ENCODE measurements at places on chromosomes 5 and 9.

DNA sequence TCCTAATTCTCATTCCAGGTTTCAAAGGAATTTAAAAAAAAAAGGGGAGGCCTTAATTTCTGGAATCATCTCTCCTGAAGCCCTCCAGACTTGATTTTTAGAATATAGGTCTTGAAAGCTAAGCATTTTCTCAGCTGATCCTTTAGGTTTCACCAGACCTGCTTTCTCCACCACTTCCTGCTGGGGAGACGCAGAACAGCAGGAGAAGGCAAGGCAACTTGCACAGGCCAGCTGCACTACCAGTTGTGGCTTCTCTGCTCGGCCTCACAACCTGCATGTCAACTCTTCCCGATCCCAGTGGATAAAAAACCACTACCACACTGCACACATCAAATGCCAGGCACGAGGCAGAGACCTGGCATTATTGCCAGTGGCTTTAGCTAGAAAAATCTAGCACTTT, 119.8 kb downstream of the SIL1 start:
- DNase-seq = no peak

GRCh38 chr5:158115468-158115867, 256.5 kb upstream of the CLINT1 start:
- no peak for DNase-seq

DNA sequence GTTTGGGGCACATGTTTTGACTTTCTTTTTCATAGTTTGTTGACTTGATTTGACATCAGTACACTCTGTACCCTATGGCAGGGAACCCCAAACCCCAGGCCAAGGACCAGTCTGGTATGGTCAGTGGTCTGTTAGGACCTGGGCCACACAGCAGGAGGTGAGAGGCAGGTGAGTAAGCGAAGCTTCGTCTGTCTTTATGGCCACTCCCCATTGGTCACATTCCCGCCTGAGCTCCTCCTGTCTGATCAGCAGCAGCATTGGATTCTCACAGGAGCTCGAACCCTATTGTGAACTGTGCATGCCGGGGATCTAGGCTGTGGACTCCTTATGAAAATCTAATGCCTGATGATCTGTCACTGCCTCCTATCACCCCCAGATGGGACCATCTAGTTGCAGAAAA, 88.0 kb downstream of the TENT4A start:
- DNase-seq = no peak

- DNase-seq = no peak
These were observed 1635.4 kb upstream of the C9orf72 start for GRCh38 chr9:29208670-29209069.

DNA sequence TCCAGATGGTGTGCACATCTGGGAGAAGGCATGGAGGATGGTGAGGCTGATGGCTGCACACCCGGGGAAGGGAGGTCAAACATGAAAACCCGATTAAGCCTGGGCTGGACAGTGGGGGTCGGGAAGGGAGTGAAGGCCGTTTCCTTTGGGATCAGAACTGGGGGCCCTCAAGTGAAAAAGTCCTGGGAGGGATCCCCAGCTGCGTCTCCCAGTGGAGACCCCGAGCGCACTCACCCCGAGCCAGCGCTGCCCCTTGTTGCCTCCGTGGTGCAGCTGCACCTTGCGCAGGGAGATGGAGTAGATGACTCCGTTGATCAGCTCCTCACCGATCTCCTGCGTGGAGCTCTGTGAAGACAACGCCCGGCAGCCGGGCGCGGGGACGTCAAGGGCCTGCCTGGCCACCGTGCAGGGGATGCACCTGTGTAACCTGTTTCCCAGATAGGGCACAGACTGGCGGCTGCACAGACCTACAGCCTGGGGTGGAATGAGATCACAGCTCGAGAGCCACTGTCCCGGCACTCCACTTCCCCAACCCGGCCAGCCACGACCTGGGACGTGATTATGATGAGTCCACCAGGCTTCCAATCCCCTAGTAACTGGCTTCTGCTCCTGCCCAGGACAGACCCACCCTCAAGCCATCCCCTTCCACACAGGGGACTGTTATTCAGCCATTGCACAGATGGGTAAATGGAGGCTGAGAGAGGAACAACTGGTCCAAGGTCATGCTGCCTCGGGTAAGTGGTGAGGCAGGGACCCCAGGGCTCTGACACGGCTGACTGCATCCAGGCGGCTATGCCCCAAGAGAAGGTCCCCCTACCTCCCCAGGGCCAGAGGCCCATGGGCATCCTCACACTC, 9.0 kb downstream of the RALGDS start:
- DNase-seq = no peak

DNA sequence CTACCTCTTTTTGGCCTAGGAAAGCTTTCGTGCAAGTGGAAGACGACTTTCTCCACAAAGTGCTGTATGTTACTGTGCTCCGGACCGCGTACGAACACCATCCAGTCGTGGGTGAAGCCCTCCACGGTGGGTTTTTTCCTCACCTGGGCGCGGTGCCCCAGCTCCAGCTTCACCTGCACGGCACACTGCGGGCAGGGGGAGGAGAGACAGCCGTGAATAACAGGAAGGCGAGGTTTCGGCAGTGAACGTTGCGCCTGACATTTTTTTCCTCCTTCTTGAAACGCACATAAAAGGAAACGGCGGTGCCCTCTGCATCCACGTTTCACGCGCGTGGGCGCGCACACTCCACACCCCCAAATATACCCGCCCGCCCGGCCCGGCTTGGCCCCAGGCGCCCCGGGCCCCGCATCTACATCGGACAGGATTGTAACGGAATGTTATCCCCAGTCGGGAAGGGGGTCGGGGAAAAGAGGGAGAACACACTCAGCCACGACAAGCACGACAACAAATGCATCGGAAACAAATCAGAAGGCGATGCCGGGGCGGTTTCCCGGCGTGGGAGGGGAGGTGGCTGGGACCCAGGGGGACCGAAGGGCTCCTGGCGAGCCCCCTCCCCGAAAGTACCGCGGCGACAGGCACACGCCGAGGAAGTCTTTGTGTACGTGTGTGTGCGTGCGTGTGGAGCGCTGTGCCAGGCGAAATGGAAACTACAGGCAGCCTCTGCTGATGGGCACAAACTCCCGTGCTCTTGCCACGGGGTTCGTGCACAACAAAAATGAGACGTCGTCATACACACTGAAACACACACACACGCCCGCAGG, 1.4 kb downstream of the MLLT3 start:
- peak; percentile 45 for DNase-seq

DNA sequence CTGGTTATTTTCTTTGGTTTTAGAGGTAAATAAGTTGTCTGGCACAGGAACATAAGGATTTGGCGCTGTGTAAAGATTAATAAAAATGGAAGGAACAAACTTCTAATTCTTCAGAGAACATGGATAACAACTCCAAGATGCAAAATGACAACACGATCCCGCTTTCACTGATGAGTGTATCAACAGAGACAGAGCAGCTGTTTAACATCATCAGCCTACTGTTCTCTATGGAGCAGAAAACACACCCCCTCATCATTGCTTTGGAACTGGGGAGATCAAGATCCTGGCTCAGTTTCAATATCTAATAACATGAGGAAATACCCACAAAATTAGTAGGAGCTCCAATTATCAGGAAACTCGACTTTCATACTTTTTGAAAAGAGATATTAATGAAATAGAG, 8.3 kb upstream of the GAS1 start:
- no peak for DNase-seq

- no peak for DNase-seq
These were observed 32.3 kb downstream of the ATP6V0E1 start for GRCh38 chr5:173015598-173016455.

GRCh38 chr9:677461-678097, 163.9 kb upstream of the DMRT1 start:
- peak; percentile 20 for DNase-seq

GRCh38 chr9:18799428-18799827, 233.6 kb downstream of the SAXO1 start:
- DNase-seq = no peak

DNA sequence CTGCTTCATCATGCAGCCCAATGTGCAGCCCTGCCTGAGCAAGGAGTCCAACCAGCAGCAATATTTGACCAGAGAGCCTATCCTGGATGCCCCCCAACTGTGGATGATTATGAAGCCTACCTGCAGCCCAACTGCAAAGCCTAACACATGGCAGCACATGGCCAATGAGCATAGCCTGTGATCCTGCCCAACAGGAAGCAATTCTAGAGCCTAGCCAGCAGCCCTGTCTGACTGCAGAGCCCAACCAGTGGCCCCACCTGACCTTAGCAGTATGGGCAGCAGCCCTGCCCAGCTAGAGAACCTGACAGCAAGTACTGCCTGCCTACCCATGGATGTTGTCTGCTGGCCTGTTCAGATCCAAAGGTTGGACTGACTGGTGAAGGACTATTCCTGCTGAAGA, 97.3 kb upstream of the SH3GL2 start:
- no peak for DNase-seq

- DNase-seq = peak; percentile 67
These were observed 61.0 kb upstream of the BASP1 start for GRCh38 chr5:17156463-17156862.

- DNase-seq = no peak
These were observed 134.7 kb upstream of the ZNF608 start for GRCh38 chr5:124880903-124881697.

DNA sequence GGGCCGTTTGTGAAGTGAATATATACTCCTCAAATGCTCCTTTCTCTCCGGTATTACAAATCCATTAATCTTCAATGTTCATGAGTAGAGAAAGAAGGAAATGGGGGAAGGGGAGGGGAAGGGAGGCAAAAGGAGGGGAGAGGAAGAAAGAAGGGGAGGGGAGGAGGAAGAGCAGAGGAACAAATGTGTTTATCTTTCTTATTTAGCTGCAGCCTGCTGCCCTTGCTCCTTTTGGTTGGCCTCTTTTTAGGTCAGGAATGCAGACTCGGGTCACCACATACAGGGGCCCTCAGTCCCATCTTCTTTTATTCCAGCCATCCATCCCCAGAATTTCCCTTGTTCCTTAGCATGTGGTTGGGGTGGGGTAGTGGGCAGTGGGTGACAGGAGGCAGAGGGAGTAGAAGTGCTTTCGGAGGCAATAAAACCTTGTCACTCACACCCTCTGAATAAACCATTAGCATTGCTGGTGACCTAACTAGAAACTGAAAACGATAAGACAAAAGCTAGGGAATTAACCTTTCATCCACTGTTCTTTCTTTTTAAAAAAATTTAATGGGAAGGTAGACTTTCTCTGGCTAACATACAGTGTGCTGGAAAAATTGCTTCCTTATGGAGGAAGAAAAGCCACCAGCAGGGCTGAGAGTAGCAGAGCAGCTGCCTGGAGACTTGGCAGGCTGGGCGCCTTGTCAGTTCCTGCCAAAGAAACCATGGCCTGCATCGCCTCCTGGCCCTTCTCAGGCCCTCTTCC, 16.8 kb upstream of the PRLR start:
- DNase-seq = no peak

DNA sequence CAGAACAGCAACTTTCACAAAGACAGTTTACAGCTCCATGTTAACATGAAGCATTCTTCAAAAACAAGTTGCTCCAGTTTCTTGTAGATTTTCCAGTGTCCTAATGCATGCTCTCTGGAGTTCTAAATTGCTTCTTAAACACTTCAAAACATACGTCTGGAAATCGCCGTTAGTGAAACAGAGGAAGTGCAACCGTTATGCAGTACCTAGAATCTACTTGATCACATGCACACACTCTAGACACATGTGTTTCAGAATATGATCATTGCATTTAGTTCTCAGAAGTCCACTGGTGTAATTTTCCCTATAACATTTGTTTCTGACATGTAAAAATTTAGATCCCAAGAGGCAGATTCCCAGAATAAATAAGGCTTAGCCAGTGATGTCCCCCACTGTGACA, 41.1 kb upstream of the RUFY1 start:
- no peak for DNase-seq

DNA sequence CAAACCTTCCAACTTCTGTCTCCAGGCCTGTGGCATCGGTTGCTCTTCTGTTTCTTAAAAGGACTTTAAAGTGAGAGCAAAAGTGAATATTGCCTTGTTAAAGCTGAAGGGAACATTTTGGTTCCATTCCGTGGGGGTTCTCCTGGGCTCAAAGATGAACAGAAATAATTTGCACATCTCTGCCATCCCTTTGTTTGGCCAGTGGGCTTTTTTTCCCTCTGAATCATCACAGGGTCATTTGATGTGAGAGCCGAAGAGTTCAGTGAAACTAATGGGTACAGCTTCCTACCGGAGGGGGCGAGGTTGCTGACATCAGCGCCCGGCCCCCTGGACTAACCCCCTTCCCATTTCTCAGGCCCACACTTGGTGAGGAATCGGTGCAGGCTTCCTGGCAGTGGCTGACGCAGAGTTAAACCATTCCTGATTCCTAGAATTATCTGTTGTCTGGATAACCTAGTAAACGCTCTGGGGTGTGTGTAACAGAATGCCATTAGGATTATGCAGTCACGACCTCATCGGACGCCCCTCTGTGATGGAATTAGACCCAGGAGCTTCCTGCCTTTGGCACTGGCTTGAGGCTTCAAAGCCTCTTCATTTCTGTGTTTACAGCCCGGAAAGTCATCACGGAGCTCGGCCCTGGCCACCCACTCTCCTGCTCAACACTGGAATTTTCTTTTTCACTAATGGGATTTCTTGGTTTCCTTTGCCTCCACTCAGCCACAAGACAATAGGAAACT, 61.6 kb upstream of the RPL26L1 start:
- DNase-seq = peak; percentile 71

- DNase-seq = no peak
These were observed 32.0 kb upstream of the LRRC19 start for GRCh38 chr9:27037499-27037898.

DNA sequence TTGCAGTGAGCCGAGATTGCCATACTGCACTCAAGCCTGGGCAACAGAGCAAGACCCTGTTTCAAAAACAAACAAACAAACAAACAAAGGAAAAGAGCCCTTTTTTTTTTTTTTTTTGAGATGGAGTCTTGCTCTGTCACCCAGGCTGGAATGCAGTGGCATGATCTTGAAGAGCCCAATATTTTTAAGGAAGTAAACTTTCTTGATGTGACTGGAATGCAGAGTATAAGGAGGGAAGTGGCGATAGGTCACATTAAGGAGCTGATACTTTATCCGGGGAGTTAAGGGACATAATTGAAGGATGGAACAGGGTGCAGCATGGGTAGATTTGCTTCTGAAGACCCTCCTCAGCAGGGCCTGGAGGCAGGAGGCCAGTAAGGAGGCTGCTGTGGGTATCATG, 13.0 kb downstream of the NAIF1 start:
- DNase-seq = no peak

DNA sequence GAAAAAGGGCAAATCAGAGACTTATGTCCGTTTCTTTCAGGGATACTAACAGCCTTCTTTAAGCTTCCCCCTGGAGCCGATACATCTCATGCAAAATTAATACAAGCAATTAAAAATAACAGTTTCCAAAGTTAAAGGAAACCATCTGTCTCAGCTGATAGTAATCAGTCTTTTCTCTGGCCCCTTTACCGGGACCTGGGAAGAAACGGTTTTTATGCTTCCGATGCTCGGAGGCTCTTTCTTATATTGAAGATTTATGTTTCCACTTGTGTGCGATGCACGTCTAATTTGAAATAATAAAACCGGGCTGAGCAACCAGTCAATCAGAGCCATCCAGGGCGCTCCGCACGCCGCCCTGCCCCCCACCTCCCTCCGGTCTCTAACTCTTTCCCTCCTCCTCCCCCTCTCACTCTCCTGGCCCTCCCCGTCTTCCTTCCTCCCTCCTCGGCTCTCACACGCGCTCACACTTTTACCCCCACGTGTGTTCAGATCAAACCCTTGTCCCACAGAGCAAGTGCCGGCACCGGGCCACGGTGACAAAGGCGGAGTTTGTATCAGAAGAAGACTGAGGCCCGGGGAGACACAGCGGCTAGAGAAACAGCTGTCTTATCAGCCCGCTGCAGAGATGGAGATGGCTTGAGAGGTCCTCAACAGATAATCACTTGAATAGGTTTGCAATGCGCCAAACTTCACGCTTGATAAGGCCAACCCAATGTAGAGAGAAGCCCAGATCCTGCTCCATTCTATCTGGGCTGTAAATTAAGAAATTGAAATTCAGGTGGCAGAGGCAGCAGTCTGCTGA, 5.1 kb upstream of the ELAVL2 start:
- DNase-seq = no peak

GRCh38 chr9:33661176-33661575, 134.2 kb upstream of the PRSS3 start:
- peak; percentile 42 for DNase-seq
